ENCODE measurements at places on chromosomes 4 and X. TPM values are rescaled to one million over a fixed set of nuclear protein-coding genes. Genes with fewer than 3 reads are reported as not detected.

- no peaks in the 10 kb centered on the region for H3K27me3 ChIP-seq
- no peaks in the 10 kb centered on the region for H3K4me1 ChIP-seq
- no peak overlapping the region for H3K27ac ChIP-seq
- no peaks in the 10 kb centered on the region for H3K36me3 ChIP-seq
Measured at GRCh38 chrX:134821370-134821769, 163.1 kb upstream of the PLAC1 start.

GRCh38 chr4:189279188-189279587 lies 661.5 kb upstream of the FRG1 start:
- DNase-seq: no peak
- H3K36me3 ChIP-seq: no peaks in the 10 kb centered on the region
- H3K27ac ChIP-seq: no peak overlapping the region
- no peak overlapping the region for H3K4me3 ChIP-seq
- H3K4me1 ChIP-seq: no peaks in the 10 kb centered on the region

Gene KLHL13
- total RNA-seq: 21.3 TPM

GRCh38 chrX:10244915-10245622 lies 88.3 kb downstream of the CLCN4 start:
- no peak overlapping the region for H3K4me3 ChIP-seq
- H3K4me1 ChIP-seq: no peaks in the 10 kb centered on the region
- peaks cover 22% of the 10 kb centered on the region for H3K27me3 ChIP-seq
- no peak overlapping the region for H3K27ac ChIP-seq
- no peaks in the 10 kb centered on the region for H3K36me3 ChIP-seq

GRCh38 chr4:153008578-153009199 lies 72.6 kb downstream of the FHDC1 start:
- DNase-seq: no peak
- no peaks in the 10 kb centered on the region for H3K36me3 ChIP-seq

Gene ETNPPL
- total RNA-seq: not detected

DNA sequence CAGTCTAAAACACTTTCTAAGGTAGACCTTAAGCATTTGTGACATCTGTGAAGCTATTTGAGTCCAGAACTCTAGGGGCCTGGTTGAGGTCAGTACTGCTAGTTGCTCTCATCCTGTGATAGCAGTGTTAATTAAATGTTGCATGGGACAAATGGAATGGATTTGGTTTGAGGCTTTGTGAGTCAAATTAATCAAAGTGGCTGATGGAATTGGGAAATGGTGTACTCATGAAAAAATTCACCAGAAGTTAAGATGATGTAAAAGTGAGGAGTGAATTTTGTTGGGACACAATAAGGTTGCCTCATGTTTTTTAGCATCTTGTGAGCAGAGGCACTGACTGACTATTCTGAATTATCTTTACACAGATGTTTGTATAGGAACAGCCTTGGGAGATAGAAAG lies 99.2 kb upstream of the ARSJ start:
- DNase-seq: no peak
- no peak overlapping the region for H3K4me3 ChIP-seq
- H3K4me1 ChIP-seq: no peaks in the 10 kb centered on the region

- no peak overlapping the region for H3K27ac ChIP-seq
- no peaks in the 10 kb centered on the region for H3K36me3 ChIP-seq
- H3K4me3 ChIP-seq: no peak overlapping the region
- H3K4me1 ChIP-seq: no peaks in the 10 kb centered on the region
- H3K27me3 ChIP-seq: no peaks in the 10 kb centered on the region
Measured at GRCh38 chrX:10506781-10507180, 113.6 kb downstream of the MID1 start.

Gene SMR3B
- total RNA-seq: not detected

Measured in breast epithelium (tissue), 4 donors.